ENCODE measurements at places on chromosomes 6 and 20.
A peak's percentile ranks its signal among the peaks of the same experiment; 100 is the strongest.

DNA sequence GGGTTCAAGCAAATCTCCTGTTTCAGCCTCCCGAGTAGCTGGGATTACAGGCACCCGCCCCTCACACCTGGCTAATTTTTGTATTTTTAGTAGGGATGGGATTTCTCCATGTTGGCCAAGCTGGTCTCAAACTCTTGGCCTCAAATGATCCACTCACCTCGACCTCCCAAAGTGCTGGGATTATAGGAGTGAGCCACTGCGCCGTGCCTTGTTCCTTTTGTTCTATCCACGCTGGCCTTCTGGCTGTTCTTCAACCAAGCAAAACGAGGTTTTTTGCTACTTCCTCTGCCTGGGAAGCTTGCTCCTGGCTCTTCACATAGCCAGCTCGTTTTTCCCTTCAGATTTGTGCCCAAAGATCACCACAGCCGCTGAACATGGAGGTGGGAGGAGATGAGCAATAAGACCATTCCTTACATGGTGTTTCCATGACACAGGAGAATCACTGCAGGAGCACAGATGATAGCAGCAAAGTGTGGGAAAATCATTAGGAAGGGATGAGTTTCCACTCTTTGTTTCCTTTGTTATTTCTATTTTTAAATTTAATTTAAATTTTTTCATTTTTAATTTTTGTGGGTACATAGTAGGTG, 201.0 kb upstream of the ZNF217 start:
- no peak for DNase-seq

GRCh38 chr6:21885532-21886114, 292.1 kb downstream of the SOX4 start:
- DNase-seq, result peak; percentile 80

DNA sequence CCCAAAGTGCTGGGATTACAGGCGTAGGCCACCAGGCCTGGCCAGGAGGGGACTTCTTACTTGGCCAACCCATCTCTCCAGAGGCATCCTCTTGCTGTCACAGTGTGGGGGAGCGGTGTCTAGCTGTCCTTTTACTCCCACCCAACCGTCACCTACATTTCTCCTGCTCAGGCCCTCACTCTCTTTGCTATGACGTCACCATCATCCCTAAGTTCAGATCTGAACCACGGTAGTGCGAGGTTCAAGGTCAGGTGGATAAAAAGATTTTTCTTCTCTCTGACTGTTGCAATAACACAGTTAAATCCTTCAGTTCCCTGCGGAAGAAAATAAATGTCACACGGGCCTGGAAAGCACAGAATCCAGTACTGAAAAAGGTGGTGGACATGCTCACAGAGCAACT, 7.3 kb upstream of the RAET1L start:
- no peak for DNase-seq

DNA sequence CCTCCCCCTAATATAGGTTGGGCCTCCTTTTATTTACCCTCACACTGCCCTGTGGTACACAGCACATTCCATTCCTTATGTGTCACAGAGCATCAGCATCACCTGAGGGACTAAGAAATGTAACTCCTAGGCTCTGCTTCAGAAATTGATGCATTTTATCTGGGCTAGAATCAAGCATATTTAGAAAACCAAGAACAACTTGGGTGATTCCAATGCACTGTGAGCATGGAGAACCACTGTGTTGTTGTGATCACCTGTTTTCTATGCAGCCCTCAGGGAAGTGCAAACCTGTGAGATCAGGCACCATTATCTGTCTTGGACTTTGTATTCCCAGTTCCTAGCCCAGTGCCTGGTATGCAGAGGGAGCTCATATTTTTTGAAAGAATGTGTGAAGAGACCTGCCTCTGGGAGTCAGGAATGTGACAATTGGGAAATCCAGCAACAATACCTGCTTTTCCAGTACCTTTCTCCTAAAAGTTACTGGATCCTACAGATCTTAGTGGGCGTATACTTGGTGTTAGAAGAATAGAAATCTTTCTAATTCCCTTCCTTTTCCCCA, 7.0 kb downstream of the KAT14 start:
- DNase-seq, result no peak

DNA sequence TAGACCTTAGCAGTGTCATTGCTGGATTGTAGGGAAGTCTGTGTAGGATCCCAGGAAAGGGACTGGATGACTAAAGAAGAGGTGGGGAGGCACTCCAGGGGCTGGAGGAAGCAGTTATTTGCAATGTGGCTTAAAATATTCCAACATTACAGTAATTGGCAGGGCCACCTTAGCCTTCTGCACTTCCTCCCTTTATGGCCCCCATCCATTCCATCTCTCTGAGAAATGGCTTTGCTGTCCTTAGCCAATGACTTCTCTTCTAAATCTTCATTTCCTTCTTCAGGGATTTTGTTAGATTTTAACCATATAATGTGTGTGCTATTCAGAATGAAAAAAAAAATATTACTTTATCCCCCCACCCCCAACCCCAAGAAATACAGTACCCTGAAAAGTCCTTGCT, 6.4 kb downstream of the ADGRF5 start:
- no peak for DNase-seq

GRCh38 chr20:2799688-2800520, 523 bp downstream of the CPXM1 start:
- no peak for DNase-seq

- DNase-seq, result peak; percentile 28
These were observed 3.9 kb upstream of the SOX4 start for GRCh38 chr6:21589352-21590345.

GRCh38 chr6:149335924-149336608, 18.6 kb downstream of the TAB2 start:
- DNase-seq, result peak; percentile 56

DNA sequence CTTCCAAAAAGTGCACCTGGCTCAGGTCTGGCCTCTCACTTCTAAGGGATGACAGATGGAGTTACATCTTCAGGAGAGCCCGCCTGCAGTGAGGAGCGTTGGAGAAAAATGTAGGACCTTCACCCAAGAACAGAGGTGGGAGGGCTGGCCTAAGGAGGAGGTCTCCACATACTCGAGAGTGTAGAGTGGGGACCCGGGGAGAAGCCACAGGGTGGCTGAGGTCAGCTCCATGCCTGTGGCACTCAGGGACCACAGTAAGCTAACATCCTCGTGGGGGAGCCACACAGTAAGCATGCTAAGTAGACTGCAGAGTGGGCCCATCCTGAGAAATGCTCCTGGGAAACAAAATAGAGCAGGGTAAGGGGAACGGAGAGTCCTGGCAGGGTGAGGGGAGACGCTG, 24.0 kb downstream of the AAR2 start:
- DNase-seq, result no peak

- peak; percentile 67 for DNase-seq
These were observed 46.4 kb downstream of the MOCS1 start for GRCh38 chr6:39887692-39888450.

GRCh38 chr6:114389111-114389510, 46.3 kb upstream of the HS3ST5 start:
- no peak for DNase-seq

DNA sequence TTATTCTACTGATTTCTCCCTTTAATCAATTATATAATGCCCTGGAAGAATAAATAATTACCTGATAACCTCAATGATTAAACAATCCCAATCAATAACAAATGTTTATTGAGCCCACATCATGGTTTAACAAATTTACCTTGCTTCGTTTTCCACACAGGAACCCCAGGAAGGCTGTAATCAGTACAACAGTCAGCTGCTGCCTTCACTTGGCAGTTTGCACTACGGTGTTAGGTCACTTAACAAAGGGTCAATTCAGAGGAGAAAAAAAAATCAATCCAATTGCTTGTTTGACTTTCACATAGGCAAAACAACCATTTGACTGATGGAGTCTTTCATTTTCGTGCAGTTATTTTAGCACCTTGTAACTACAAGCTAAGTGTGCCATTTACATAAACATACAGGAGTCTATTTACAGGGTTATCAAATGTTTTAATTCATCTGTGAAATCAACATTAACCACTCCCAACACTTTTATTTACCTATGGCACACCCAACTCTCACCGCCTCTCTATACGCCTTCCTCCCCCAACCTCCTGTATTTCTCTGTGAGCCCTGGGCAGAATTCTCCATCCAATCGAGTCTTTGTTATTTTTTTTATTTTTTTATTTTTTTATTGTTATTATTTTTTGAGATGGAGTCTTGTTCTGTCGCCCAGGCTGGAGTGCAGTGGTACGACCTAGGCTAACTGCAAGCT, 140.4 kb upstream of the TAB2 start:
- DNase-seq, result no peak

DNA sequence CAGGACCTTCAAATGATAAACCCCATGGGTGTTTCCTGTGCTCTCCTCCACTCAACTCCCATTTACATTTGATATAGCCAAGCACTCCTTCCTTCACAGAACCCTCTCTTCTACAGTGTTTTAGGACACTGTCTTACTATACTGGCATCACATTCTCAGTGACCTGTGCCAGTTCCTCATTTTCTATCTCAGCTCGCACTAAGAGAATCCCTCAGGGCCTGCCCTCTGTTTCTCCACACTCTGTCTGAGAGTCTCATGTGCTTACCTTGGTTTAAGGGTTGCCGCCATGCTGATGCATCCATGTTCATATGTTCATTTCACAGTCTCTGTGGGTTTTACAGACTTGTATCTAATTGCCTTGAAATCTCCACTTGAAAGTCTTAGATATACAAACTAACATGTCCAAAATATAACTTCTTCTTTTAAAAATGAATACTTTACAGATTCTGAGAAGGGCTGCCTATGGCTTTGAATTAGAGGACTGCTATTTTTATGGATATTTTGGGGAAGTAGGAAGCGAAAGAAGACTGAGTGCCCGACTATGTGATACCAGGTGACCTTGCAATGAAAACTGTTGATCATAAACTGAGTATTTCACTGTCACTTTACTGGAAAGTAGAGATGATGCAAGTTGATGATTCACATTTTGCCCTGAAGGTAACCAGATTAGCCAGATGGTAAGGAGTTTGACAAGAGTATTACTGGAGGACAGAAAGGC, 153.1 kb upstream of the SIM1 start:
- DNase-seq, result no peak

DNA sequence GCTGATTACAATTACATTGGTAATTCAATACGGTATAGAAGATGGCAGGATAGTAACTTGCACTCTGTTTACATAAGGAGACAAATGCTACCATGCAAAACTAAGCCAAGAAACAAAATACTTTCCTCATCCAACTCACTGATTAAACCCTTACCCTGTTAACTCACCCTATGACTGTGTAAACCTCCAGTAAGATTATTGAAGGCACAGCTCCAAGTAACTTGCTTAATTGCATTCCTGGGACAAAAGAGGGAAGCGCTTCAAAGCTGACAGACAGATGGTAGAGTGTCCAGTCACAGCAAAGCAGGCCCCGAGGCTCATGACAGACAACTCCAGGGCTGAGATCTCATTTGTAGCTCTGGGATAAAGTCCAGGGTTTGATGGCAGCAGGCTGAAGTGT, 6.9 kb upstream of the KIF16B start:
- peak; percentile 94 for DNase-seq

DNA sequence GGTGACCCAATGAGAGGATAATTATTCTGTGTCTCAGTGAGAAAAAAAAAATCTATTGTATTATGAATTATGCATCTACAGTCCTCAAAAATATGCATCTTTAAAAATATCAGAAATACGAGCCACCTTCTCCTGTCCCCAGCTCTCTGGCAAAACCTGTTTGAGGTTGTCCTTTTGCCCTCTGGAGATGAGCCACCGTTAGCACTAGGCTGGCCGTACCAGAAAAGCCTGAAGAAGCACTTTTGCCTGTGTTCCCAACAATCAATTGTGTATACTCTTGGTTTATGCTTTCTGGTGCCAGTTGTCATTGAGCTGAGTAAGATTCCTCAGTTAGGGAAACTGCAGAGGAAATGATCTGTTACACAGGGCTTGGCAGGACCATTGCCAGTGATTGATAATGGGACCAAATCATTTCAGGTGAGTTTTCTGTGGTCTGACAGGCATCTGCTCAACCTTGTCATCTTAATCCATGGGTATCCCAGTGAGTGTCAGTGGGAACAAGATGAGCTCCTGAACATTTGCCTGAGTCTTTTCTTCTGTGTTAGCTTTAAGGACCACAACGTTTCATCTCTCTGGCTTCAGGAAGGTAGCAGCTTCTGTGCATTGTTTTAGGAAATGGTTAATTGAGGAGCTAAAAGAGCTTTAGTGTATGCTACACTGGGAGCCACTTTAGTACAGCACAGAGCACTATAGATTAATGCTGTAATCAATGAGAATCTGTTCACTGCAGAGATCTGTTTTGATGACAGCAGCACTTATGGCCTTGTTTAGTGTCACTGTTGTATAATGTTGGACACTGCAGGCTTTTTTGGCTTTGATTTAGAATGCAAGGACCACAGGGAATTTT, 330.1 kb downstream of the RIMS1 start:
- DNase-seq, result no peak

DNA sequence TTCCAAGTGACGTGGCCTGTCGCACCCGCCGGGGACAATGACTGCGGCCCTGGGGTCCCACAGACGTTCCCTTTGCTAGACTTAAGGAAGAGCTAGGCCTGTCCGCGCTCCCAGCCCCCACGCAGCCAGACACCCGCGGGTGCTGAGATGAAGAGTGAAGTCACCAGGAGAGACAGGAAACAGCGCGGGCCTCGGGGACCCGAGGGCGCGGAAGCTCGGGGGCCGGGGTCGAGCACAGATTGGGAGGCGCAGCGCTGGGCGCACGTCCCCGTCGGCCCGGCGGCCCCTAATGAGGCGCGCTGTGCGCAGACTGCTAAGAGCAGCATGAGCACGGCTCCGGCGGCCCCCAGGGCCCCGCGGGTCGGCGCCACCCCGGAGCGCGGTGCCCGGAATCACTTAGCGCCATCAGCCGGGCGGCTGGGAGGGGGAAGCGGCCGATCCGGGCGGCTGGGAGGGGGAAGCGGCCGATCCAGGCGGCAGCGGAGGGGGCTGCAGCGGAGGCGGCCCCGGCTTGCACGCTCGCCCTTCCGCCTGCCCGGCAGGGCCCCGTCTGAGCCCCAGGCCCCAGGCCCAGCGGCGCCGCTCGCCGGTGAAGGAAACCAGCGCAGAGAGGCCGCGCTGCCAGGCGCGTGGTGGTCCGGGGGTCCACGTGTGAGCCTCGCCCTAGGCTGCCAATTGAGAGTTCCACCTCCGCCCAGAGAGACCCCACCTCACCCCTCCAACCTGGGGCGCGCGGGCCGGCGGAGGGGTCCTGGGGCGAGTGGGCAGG, 8.3 kb upstream of the AVP start:
- DNase-seq, result no peak

GRCh38 chr20:51121901-51122412, 99.0 kb upstream of the KCNG1 start:
- DNase-seq, result no peak

DNA sequence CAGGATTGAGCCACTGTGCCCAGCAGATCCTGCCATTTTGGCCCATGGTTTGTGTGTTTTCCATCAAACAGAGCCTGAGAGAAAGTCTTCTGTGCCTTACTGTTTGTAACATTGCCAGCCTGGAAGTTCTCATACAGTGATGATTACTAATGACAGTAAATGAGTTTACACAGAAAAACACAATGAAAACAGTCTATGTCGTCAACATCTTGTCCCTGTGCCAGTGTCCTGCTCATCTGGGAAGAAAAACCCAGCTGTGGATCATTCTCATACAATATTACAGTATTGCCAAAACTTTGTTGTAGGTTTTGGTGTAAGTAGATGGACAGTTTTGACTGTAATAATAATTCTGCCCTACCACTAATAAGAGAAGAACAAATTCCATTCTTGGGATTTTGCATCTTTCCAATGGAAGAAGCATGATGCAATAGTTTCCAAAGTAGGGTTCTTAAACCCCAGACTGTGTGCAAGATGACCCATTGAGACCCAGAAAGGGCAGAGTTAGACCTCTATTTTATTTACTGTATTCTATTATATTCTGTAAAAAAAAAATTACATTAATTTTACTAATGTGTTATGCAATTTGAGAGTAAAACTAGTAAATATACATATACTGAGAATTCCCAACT, 135.0 kb upstream of the JARID2 start:
- DNase-seq, result no peak

- no peak for DNase-seq
These were observed 155.4 kb downstream of the RFPL4B start for GRCh38 chr6:112502351-112503090.

All from GM04503 (cell line).